ENCODE measurements at places on chromosomes 1 and 21.

GRCh38 chr1:7004181-7004580 is 218.9 kb downstream of the CAMTA1 start:
- H3K27me3 ChIP-seq, result no peaks in the 10 kb centered on the region
- H3K4me3 ChIP-seq, result no peak overlapping the region
- H3K27ac ChIP-seq, result no peak overlapping the region
- no peak for DNase-seq
- H3K36me3 ChIP-seq, result no peaks in the 10 kb centered on the region

DNA sequence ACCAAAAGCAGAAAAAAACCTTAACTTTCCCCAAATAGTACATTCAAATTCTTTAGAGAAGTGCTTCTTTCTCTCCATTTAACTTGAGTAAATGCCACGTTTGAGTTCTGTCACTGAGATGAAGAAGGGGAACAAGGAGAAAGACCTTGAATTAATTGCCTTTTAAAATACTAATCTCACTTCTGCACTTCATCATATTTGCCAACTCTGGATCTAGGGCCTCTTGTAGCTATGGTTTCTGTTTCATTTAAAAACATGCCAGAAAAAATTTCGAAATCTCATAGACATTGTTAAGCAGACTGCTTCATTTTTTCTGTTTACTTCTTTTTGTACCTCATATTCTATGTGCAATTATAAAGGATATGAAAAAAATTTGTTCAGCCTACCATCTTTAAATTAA is 24.6 kb downstream of the MIXL1 start:
- H3K4me1 ChIP-seq, result no peaks in the 10 kb centered on the region
- DNase-seq, result no peak
- H3K36me3 ChIP-seq, result no peaks in the 10 kb centered on the region
- H3K4me3 ChIP-seq, result no peak overlapping the region
- H3K27me3 ChIP-seq, result no peaks in the 10 kb centered on the region
- H3K27ac ChIP-seq, result no peak overlapping the region

DNA sequence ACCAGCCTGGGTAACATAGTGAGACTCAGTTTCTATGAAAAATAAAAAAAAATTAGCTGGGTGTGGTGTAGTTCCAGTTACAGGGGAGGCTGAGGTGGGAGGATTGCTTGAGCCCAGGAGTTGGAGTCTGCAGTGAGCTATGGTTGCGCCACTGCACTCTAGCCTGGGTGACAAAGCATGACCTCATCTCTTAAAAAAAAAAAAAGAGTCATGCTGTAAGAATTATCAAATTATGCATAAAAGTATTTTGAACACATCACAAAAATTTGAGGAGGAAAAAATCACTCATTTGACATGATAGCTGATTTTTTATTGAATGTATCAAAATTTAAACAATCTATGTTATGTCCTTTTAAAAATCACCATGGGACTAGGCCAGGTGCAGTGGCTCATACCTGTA is 17.8 kb downstream of the CCDC30 start:
- DNase-seq, result no peak
- H3K27me3 ChIP-seq, result no peaks in the 10 kb centered on the region
- H3K36me3 ChIP-seq, result no peaks in the 10 kb centered on the region
- no peaks in the 10 kb centered on the region for H3K4me1 ChIP-seq

- H3K4me1 ChIP-seq, result no peaks in the 10 kb centered on the region
- H3K27ac ChIP-seq, result no peak overlapping the region
- no peak overlapping the region for H3K4me3 ChIP-seq
- H3K36me3 ChIP-seq, result no peaks in the 10 kb centered on the region
- DNase-seq, result no peak
- no peaks in the 10 kb centered on the region for H3K27me3 ChIP-seq
These were observed 25.4 kb upstream of the KIAA0040 start for GRCh38 chr1:175217721-175218531.

DNA sequence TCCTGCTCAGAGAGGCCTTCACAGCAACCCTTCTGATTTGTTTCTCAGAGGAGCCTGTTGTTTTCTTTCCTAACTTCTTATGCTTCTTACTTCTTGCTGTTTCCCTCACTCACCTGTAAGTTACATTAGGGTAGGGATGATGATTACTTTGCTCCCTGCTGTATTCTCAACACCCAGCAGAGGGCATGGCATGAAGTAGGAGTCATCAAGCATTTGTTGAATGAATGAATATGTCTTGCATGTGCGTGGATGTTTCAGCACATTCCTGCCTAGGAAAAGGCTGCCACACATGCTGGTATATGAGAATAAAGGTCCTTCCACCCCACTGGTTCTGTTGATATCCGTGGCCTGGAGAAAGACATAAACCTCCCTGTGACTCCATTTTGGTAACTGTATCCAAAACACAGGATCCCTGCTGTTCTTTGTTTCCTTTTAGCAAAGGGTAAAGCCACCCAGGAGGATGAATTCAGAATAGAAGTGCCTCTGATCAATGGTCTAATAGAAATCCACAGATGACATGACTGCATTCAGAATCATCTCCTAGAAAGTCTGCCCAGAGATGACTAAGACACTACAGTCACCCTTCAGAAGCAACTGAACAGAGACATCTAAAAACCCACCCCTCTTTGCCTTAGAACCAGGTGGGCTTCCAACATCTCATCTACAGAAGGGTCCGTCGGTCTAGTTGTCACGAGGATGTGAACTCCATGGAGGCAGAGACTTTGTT is 168.8 kb downstream of the ZSCAN20 start:
- no peak overlapping the region for H3K27ac ChIP-seq
- no peaks in the 10 kb centered on the region for H3K4me1 ChIP-seq
- no peaks in the 10 kb centered on the region for H3K27me3 ChIP-seq
- H3K36me3 ChIP-seq, result no peaks in the 10 kb centered on the region

- no peak for DNase-seq
- H3K4me3 ChIP-seq, result no peak overlapping the region
- H3K36me3 ChIP-seq, result no peaks in the 10 kb centered on the region
- no peak overlapping the region for H3K27ac ChIP-seq
- H3K27me3 ChIP-seq, result no peaks in the 10 kb centered on the region
These were observed 67.6 kb downstream of the SEC16B start for GRCh38 chr1:177902266-177902665.

- H3K36me3 ChIP-seq, result no peaks in the 10 kb centered on the region
- no peaks in the 10 kb centered on the region for H3K27me3 ChIP-seq
- H3K4me1 ChIP-seq, result no peaks in the 10 kb centered on the region
- no peak overlapping the region for H3K4me3 ChIP-seq
- no peak for DNase-seq
These were observed 41.7 kb downstream of the ITPKB start for GRCh38 chr1:226697151-226697928.

DNA sequence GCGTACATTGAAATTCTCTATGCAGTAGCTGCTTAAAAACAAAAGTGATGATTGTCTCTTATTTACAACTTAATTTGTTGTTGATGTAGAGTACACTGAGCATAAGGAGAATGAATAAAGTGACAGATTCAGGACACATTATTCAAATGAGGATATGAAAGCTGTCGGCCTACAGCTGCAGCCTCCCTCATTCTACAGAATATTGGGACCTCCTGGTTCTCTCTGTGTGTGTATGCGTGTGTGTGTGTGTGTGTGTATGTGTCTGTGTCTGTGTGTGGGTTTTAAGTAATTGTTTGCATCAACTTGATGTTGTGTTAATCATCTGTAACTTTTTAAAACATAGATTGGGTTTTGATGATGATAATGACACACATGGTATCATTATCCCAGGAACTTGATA is 17.9 kb downstream of the PROX1 start:
- H3K27me3 ChIP-seq, result peaks cover 3% of the 10 kb centered on the region
- no peak overlapping the region for H3K27ac ChIP-seq
- H3K36me3 ChIP-seq, result no peaks in the 10 kb centered on the region
- H3K4me3 ChIP-seq, result no peak overlapping the region
- no peak for DNase-seq

DNA sequence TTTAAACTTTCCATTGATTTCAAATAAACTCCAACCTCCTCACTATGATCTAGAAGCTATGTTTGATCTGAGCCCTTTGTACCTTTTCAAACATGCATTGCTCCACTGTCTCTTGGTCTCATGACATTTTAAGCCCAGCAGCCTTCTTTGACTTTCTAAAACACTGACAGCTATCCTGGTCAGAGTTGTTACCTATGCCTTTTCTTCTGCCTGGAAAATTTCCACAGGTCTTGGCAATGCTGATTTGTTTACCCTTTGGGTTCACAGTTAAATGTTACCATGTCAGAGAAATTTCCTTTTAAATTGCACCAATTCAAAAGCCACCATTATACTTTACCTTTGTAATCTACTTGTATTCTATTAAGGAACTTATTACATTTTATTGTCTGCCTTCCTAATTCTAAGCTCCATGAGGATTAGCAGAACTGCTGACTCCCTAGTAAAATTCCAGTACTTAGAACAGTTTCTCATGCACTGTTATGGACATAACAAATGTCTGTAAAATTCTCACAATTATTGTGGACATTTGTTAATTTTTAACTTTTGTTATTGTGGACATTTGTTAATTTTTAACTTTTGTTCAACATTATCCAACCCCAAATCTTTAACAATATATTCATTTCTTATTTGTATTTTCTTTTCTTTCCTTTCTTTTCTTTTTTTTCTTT is 1064.4 kb downstream of the NCAM2 start:
- H3K27me3 ChIP-seq, result no peaks in the 10 kb centered on the region
- no peak overlapping the region for H3K27ac ChIP-seq
- no peaks in the 10 kb centered on the region for H3K4me1 ChIP-seq
- no peak overlapping the region for H3K4me3 ChIP-seq
- no peak for DNase-seq
- H3K36me3 ChIP-seq, result no peaks in the 10 kb centered on the region

- no peak overlapping the region for H3K4me3 ChIP-seq
- H3K27me3 ChIP-seq, result no peaks in the 10 kb centered on the region
- no peak overlapping the region for H3K27ac ChIP-seq
- no peaks in the 10 kb centered on the region for H3K36me3 ChIP-seq
These were observed 889.6 kb upstream of the ADGRL4 start for GRCh38 chr1:79896140-79896539.

DNA sequence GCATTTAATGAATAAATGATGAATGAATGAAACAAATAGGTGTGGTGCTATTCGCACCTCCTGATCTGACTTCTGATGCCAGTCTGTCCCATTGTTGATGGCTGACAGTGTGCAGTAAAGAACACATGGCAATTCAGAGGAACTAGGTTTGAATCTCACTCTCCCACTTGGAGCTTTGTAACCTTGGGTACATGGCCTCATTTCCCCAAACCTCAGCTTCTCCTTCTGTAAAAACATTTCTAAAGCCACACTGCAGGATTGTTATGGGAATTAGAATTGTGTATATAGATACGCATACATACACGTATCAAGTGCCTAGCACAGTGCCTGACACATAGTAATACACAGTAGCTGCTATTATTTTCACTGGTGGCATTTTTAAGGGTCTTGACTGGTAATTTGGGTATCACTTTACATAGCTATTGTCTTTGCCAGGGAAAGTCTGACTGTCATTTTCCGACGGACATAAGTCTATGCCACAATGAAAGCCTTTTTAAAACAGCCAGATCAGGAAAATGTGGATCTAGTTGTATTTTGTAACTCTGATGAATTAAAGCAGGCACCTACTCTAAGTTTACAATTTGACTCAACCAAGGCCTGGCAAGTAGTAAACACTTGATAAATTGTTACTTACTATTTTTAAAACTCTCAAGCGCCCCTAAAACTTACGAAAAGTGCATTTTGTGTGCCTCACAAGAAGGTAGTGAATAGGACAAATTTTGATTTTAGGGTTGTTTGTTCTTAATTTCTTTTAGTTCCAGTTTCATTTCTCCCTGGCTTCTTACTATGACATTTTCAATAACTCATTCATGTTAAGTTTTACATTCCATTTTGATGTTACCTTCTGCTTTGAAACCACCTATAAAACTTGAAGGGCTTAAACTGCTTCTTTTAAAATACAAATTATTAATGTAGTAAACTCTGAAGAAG is 164.4 kb downstream of the SDCCAG8 start:
- H3K4me3 ChIP-seq, result no peak overlapping the region
- H3K27ac ChIP-seq, result no peak overlapping the region
- H3K4me1 ChIP-seq, result no peaks in the 10 kb centered on the region
- H3K36me3 ChIP-seq, result peaks cover 4% of the 10 kb centered on the region
- no peaks in the 10 kb centered on the region for H3K27me3 ChIP-seq
- DNase-seq, result no peak

DNA sequence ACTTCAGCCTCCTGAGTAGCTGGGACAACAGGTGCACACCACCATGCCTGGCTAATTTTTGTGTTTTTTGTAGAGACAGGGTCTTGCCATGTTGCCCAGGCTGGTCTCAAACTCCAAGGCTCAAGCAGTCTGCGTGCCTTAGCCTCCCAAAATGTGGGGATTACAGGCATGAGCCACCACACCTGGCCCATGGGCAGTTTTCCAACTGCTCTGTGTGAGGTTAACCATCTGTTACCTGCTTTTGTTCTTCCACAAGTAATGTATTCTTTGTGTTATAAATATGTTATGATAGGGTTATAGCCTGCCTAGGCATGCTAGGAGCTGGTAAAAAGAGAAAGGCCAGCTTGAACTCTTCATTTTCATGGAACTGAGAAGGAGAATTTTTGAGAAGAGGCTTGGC is 30.7 kb downstream of the TUFT1 start:
- no peak overlapping the region for H3K27ac ChIP-seq
- H3K4me1 ChIP-seq, result no peaks in the 10 kb centered on the region

GRCh38 chr1:119115311-119115710 is 25.1 kb downstream of the WARS2 start:
- H3K4me3 ChIP-seq, result no peak overlapping the region
- no peak overlapping the region for H3K27ac ChIP-seq
- H3K36me3 ChIP-seq, result no peaks in the 10 kb centered on the region
- no peak for DNase-seq
- no peaks in the 10 kb centered on the region for H3K4me1 ChIP-seq
- H3K27me3 ChIP-seq, result no peaks in the 10 kb centered on the region

GRCh38 chr1:48061162-48062136 is 64.3 kb upstream of the TRABD2B start:
- no peaks in the 10 kb centered on the region for H3K27me3 ChIP-seq
- H3K27ac ChIP-seq, result no peak overlapping the region
- DNase-seq, result peak; percentile 78
- H3K4me1 ChIP-seq, result no peaks in the 10 kb centered on the region
- no peaks in the 10 kb centered on the region for H3K36me3 ChIP-seq

GRCh38 chr1:167777269-167777650 is 55.5 kb downstream of the MPZL1 start:
- no peak overlapping the region for H3K27ac ChIP-seq
- no peak for DNase-seq
- H3K27me3 ChIP-seq, result no peaks in the 10 kb centered on the region
- peaks cover 3% of the 10 kb centered on the region for H3K4me1 ChIP-seq

- H3K27ac ChIP-seq, result no peak overlapping the region
- no peak for DNase-seq
- H3K4me1 ChIP-seq, result no peaks in the 10 kb centered on the region
- H3K27me3 ChIP-seq, result no peaks in the 10 kb centered on the region
These were observed 8.3 kb downstream of the CNR2 start for GRCh38 chr1:23904748-23905357.

GRCh38 chr1:17664322-17664721 is 90.8 kb upstream of the ACTL8 start:
- H3K4me1 ChIP-seq, result no peaks in the 10 kb centered on the region
- no peak overlapping the region for H3K4me3 ChIP-seq
- no peaks in the 10 kb centered on the region for H3K27me3 ChIP-seq
- peaks cover 9% of the 10 kb centered on the region for H3K36me3 ChIP-seq

- H3K4me1 ChIP-seq, result peaks cover 11% of the 10 kb centered on the region
- H3K27ac ChIP-seq, result no peak overlapping the region
- no peak for DNase-seq
- H3K4me3 ChIP-seq, result no peak overlapping the region
- H3K36me3 ChIP-seq, result no peaks in the 10 kb centered on the region
- H3K27me3 ChIP-seq, result no peaks in the 10 kb centered on the region
These were observed 11.9 kb downstream of the MEF2D start for GRCh38 chr1:156488566-156489165.
